ENCODE measurements at places on chromosomes 1 and 21.
A peak's percentile ranks its signal among the peaks of the same experiment; 100 is the strongest.

GRCh38 chr1:162859191-162859590, 1.8 kb downstream of the CCDC190 start:
- no peak for DNase-seq

DNA sequence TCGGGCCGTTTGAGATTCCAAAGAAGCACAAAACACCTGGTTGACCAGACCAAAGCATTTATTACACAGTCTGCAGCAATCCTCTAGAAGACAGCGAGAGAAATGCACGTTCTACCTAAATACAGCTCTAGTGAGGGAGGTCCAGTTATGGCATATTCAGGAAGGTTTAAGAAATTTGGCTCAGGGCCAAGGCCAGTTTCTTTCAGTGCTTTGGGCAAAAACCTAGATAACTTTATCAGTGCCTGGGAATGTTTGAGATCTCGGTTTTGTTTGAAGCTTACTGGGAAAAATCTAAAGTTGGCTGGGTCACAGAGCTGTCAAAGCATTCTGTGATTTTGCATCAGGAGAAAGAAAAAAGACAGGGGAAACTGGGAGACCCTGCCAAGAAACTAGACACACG, 514.0 kb upstream of the TMPRSS15 start:
- no peak for DNase-seq

DNA sequence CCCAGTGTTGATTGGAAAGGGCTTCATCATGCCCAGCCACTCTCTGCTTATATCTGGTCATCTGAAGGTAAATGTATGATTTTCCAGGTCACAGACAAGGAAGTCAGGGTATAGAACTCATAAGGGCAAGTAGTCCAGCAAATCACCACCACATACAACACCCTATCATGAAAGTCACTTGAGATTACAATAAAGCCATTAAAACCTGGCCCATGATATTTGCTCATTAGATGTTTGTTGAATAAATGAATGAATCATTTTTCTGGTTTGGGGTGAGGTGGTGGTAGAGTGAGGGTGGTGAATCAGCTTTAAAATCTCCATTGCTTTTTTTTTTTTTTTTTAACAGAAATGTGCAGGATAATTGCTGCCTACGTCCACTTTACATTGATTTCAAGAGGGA, 91.9 kb downstream of the TGFB2 start:
- DNase-seq = no peak

DNA sequence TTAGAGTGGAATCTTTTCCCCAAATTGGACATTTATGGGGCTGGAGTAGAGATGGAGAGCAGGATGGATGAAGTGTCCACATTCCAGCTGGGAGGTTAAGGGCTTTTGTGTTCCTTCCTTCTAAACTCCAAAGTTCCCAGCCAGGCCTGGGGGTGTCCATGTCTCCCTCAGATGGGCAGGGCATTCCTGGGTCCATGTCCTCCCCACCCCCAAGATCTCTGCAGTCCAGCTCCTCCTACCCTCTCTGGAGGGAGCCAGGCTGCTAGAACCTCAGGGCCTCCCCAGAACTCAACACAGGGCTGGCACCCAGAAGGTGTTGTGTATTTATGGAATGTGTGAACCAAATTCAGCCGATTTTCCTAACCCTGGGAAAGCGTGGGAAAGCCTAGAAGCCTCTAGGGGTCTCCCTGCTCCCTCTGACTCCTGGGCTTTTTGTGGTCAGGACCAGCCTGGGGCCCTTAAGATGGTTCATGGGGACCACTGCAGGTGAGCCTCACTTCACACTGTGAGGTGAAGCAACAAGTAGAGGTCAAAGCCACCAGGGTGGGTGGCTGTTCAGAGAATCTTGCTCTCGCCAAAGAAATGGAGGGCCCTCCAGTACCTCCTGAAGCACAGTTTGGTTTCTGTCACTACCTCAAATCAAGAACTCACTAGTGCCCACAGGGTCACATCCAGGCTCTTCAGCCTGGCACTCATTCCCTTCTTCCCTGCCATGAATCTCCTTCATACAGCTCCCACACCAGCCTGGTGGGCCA, 54.8 kb downstream of the GLIS1 start:
- no peak for DNase-seq

- DNase-seq = no peak
These were observed 97.4 kb upstream of the GFI1 start for GRCh38 chr1:92583821-92584760.

GRCh38 chr1:43414634-43415223, 25.0 kb downstream of the SZT2 start:
- peak; percentile 22 for DNase-seq

DNA sequence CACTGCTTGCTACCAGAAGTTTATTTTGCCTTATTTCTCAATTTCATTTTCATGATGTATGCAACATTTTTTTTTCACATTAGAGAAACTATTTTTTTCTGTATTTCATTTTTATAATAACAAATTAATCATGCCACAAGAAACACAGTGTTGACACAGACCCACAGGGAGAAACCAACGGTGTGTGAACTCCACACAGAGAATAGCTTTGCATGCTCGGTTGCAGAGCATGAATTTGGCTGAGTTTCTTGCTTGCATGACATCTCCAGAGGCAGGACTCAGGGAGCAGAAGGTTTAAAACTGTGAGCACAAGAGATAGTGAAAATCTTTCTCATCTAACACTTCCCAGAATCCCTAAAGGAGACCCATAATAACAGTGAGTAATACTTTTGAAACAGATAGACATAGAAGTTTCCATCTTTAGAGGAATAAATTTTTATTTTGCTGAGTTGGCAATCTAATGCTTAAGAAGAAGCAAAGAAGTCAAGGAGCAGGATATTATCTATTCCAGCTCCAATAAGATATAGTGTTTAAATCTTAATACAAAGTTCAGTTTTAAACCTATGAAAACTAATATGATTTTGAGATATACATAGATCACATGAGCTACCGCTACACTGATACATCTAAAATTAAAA, 890.9 kb downstream of the MRPL39 start:
- no peak for DNase-seq

- DNase-seq = no peak
These were observed 32.8 kb downstream of the GJA4 start for GRCh38 chr1:34825455-34826091.

DNA sequence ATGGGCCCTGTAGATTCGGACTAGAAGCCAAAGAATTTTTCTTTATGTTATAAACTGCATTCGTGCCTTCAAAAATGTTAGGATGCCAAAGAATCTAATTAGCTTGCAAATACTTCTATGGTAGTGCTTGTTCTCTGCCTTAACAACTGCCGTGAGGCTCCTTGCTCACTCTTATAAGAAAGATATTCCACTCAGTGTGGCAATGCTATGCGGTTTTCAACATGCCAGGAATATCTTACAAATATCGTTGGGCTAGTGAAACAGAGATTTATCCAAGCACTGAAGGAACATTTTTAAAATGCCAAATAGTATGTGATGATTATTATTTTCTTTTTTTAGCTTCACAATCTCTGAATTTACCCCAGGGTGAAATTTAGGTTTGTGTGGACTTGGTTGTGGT, 198.2 kb downstream of the GREM2 start:
- no peak for DNase-seq

DNA sequence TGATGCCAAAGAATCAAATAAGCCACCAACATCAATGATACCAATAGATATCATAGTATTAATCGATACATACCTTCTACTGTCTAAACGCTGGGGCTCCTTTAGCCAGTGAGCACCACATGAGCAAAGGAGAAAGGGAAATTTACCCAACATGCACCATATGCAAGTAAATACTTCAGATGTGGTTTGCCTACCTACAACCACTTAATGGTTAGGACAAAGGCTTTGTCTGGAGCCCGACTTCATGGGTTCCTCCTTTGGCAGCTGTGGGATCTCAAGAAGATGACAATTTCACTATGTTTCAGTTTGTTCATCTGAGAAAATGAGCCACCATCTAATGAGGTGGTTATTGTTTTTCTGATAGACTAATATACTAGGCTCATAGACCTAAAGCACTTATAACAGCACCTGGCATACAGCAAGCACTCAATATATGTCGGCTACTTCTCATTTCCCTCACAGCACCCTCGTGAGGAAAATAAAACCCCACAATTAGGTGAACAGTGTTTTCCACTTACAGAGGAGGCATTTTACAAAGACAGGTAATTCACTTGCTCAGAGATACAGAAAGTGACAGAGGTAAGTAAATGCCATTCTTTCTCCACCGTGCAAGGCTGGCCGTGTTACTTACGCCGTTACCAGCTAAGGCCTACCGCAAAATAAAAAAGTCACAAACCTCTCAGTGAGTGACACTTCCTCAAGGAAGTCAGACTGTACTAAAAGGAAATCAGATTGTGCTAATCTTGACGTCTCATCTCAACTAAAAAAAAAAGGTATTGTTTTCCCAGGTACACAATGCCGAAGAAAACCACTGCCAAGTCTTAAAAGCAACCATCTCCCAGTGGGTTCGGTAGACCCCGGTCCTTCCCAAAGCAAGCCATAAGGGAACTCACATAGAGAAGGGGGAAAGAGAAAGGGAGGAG, 1.6 kb downstream of the TTC13 start:
- peak; percentile 13 for DNase-seq

DNA sequence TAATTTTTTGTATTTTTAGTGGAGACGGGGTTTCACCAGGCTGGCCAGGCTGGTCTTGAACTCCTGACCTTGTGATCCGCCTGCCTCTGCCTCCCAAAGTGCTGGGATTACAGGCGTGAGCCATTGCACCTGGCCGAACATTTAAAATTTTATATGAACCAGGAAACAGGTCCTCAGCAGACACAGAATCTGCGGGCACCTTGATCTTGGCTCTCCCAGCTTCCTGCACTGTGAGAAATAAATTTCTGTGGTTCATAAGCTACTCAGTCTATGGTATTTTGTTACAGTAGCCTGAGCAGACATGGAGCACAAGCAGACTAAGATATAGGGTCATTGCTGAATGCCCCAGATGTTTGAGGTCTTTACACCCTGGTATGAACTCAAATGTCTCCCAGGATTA, 23.6 kb upstream of the CTH start:
- DNase-seq = no peak

- no peak for DNase-seq
These were observed 545.2 kb downstream of the MRPL39 start for GRCh38 chr21:25062061-25062460.

DNA sequence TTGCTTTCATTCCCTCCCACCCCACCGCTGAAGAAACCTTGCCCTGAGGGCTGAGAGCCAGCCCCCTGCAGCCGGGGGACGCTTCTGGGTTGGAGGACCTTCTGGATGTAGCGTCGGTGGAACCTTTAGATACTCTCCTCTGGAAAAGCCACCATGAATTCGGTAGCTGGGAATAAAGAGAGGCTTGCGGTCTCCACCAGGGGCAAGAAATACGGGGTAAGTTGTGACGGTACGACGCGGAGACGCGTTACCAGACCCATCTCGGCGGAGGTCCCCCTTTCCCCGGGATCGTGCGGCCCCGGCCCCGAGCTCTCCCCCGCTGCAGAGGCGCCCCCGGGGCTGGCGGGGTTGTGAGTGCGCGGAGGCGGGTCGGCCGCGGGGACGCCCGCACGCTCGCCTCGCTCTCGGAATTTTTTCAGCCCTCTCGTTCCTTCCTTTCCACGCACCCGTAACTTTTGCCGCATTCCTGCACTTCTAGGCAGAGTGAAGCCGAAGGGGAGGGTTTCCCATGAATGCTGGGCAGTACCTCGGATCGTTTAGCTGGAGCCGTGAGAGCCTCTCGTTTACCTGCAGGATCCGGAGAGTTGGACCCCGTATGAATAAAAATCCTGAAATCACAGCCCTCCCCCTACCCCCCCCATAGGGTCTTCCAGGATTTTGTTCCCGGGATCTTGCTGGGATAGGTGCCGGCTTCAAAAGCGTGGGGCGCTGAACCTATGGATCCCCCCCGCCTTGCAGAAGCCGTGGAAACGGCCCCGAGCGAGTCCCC, 671 bp downstream of the KIF26B start:
- no peak for DNase-seq

DNA sequence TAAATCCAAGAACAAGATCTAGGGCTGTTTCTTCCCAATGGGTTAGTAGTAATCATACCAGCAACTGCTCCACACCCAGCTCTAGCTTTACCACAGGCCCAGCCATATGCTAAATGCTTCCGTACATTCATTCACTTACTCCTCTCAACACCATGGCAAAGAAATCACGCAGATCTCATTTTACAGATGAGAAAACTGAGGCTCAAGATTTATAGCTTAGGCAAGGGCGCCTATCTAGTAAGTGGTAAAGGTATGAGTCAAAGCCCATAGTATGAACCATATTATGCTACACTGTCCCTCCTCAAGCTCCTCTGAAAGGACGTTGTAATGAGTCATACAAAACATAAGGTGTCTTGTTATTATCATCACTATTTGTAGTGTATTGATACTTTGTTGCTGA, 82.2 kb downstream of the NIBAN1 start:
- no peak for DNase-seq

DNA sequence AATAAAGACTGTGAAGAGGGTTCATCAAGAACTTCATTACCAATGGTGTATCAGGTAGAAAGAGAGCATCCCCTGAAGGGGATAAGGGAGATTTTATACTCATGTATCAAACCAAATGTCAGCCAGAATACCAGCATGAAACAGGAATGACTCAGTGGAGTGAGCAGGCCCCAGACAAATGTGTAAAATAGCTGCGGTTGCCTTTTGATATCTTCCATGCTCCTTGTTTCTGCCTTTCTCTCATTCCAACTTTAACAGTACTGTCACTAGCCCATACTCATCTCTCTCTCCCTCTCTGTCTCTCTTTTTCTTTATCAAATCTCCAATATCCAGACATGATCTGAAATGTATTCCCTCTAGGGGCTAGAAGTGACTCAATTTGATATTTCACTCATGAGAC, 47.8 kb downstream of the GPR88 start:
- no peak for DNase-seq

DNA sequence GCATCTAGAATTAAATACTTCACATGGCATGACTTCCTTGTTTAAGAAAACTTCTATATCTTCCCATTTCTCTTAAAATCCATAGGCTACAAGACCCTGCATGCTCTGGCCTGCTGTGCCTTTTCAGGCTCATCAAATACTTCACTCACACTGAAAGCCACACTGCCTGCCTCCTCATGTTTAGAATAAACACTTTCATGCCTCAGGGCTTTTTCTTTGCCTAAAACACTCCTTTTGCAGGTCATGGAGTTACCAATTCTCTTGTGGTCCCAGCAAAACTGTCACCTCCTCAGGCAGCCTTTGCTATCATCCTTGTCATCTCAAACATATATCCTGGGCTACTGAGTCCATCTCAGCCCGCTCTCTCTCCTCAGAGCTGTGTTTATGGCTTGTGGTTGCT, 5.5 kb downstream of the SGIP1 start:
- DNase-seq = no peak

DNA sequence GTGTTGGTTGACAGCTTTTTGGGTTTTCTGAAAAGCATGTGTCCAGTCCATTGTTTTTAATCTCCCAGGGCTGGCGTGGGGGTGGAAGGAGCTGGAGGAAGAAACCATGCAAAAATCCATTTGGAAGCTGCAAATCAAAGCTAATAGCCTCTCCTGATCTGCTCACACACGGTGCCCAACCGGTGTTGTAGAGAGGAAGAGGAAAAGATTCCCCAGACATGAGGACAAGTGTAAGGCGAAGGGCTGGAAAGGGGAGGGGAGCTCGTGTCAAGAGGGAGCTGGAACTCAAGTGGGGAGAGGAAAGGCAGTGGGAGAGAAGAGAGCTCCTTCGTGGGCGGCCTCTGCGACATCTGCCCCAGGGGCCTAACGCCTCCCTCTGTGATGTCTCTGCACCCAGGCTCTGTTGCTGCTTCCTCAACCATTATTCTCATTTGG, 112.3 kb upstream of the IRF2BP2 start:
- no peak for DNase-seq

Measured in stimulated activated CD8-positive, alpha-beta memory T cell treated with anti-CD3 and anti-CD28 coated beads, Interleukin-4, amount 100 ng/mL, for 4 hours (primary cell).